ENCODE measurements at places on chromosomes 1 and 21. TPM values are rescaled to one million over a fixed set of nuclear protein-coding genes. Genes with fewer than 3 reads are reported as not detected.

Gene CLIC4
- polyA plus RNA-seq = 169 TPM

Gene PRAMEF9
- polyA plus RNA-seq = not detected

Gene TMEM81
- polyA plus RNA-seq = 3.8 TPM

Gene CD2
- not detected for polyA plus RNA-seq

Gene VANGL1
- polyA plus RNA-seq = 12.0 TPM

Gene SHE
- 10.2 TPM for polyA plus RNA-seq

Gene FLG2
- polyA plus RNA-seq = 0.08 TPM

Gene GPR153
- 9.4 TPM for polyA plus RNA-seq

Gene TRAF3IP3
- polyA plus RNA-seq = 1.6 TPM

Gene UQCRH
- 381 TPM for polyA plus RNA-seq

Gene NR5A2
- 2.1 TPM for polyA plus RNA-seq

Gene KRTAP21-2
- polyA plus RNA-seq = not detected

Gene SLC35F3
- polyA plus RNA-seq = 0.49 TPM

Gene PLA2G2F
- 0.40 TPM for polyA plus RNA-seq

Gene PROX1
- 7.4 TPM for polyA plus RNA-seq

DNA sequence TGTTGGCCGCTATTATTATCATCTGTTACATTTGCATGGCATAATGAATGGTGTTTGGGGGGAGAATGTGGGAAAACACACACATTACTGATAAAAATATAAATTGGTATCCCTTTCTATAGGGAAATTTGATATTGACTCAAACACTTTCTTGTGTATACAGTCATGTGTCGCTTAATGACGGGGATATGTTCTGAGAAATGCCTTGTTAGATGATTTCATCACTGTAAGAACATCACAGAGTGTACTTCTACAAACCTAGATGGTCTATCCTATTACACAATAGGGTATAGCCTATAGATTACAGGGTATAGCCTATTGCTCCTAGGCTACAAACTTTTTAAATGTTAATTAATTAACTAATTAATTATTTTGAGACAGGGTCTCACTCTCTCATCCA lies 67.2 kb upstream of the B3GALNT2 start:
- no peak for DNase-seq

- DNase-seq = no peak
Observed at GRCh38 chr1:64848803-64849202, 103.9 kb downstream of the RAVER2 start.

DNA sequence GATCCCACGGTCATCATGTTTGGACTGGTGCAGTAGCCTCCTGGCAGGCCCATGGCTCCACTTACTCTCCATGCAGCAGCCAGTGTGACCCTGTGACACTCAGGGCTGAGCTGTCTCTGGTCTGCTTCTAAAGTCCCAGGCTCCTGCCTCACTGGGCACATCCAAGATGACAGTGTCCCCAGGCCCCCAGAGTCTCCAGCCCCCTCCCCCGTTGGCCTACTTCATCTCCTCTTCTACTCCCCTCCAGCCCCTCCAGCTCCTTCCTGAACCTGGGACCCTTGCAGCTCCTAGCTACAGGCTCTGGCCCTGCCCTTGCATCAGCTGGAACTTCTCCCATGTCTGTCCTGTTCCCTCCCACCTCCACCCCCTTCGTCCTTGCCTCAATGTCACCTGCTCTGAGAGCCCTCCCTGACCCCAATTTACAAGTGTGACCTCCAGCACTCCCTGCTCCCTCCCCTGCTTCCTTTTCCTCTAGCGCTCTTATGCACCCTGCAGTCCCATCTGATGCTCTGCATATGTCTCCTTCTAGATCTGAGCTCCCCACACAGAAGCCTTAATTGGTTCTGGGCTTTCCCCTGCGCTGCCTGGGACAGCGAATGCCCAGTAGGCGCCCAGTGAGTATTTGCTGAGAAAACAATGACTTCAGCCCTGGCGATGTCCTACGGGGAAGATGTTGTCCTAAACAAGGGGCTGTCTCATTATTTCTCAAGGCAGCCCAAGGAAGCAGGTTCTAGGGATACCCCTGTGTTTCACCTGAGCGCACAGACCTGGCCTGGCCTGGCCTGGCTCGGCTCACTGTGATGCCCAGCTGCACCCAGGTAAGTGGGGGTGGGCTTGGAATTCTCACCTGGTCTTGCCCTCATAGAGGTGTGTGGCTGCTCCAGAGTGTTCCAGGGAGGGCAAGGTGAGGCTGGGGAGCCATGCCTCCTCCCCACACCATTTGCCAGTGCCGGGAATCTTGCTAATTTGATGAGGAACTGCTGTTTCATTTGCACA lies 600.6 kb downstream of the PTPRU start:
- no peak for DNase-seq

GRCh38 chr1:17949511-17949910 lies 158.1 kb upstream of the IGSF21 start:
- DNase-seq = no peak

GRCh38 chr1:244436336-244437085 lies 15.2 kb downstream of the ADSS2 start:
- DNase-seq = no peak

- peak; percentile 61 for DNase-seq
Observed at GRCh38 chr1:217076902-217077301, 353.7 kb upstream of the ESRRG start.

GRCh38 chr1:226660410-226661182 lies 78.5 kb downstream of the ITPKB start:
- no peak for DNase-seq

- DNase-seq = no peak
Observed at GRCh38 chr1:200082329-200082728, 54.8 kb downstream of the NR5A2 start.

- no peak for DNase-seq
Observed at GRCh38 chr1:224507771-224508523, 73.3 kb upstream of the WDR26 start.

- no peak for DNase-seq
Observed at GRCh38 chr1:225418598-225418997, 9.2 kb downstream of the LBR start.

GRCh38 chr1:91160363-91161075 lies 138.7 kb upstream of the ZNF644 start:
- no peak for DNase-seq

DNA sequence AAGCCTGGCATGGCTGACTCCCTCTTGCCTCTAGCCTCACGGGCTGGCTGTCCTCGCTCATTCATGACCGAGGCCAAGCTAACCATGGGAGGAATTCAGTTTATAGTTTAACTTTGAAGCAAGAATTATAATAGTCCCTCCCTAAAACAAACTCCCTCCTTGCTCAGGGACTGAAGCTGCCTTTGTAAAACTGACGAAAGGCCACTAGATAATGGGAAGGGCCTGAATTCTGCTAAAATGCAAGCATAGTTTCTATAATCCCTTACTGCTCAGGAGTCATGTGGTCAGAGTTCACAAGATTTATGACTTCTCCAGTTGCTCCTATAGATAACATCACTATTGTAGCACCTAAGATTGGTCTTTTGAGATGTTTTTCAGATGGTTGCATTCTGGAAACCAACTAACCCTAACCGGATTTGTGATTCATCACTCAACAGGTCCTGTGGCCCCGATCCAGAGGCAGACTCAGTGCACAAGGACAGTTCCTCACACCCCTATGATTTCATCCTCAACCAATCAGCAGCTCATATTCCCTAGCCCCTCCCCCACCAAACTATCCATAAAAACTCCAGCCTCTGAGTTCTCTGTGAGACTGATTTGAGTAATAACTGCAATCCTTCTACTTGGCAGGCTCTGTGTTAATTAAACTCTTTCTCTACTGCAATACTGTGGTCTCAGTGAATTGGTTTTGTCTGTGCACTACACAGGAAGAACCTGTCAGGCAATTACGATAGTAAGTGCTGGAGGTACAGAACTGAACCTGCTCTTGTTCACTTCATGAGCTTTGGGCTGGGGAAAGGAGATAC lies 26.4 kb downstream of the HHIPL2 start:
- peak; percentile 62 for DNase-seq

- no peak for DNase-seq
Observed at GRCh38 chr1:172956871-172957270, 93.9 kb downstream of the TNFSF18 start.

- no peak for DNase-seq
Observed at GRCh38 chr21:43847301-43847700, 17.7 kb upstream of the AGPAT3 start.

- peak; percentile 76 for DNase-seq
Observed at GRCh38 chr1:186082235-186082937, 292.7 kb downstream of the TPR start.

DNA sequence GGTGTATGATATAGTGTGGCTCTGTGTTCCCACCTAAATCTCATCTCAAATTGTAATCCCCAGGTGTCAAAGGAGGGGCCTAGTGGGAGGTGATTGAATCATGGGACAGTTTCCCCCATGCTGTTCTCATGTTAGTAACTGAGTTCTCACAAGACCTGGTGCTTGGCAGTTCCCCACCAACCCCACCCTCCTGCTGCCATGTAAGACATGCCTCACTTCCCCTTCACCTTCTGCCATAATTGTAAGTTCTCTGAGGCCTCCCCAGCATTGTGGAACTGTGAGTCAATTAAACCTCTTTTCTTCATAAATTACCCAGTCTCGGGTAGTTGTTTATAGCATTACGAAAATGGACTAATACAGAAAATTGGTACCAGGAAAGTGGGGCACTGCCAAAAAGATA lies 1705.3 kb downstream of the NCAM2 start:
- no peak for DNase-seq

GRCh38 chr1:31951276-31951675 lies 13.1 kb upstream of the PTP4A2 start:
- DNase-seq = no peak

GRCh38 chr1:31627301-31627929 lies 9.9 kb downstream of the HCRTR1 start:
- DNase-seq = no peak

GRCh38 chr1:226402739-226403165 lies 5.1 kb downstream of the PARP1 start:
- no peak for DNase-seq

DNA sequence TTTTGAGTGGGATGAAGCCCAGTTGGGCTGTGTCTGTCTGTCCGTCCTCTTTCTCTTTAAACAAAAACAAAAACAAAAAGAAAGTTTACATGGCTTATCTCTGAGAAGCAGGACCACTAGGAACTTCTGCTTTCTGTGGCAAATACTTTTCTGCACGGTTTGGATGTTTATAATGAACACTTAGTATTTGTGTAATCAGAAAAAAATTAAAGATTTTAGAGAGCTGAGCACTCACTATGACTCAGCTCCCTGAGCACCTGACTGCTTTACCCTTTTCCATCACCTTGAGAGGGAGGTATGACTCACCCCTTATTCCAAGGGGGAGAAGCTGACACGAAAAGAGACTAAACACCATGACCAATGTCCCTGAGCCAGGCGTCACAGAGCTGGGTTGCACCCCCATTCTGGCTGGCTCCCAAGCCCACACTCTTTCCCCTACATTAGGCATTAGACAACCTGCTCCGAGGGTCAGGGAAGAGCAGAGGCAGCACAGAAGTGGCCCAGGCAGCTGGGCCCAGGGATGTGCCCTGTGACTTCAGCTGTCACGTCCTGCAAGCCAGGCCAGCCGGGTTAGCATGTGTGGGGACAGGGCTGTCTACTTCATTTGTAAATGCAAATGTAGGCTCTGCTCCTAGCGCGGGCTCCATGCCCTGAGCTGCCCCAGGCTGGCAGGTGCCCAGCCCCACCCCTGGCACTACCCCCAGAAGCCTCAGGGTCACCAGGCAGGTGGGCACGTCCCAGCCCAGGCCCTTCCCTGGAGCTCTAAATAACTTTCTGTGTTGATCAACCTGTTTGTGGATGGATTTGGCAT lies 30.4 kb downstream of the RAP1GAP start:
- no peak for DNase-seq

GRCh38 chr21:15947677-15948076 lies 217.9 kb downstream of the USP25 start:
- DNase-seq = no peak

DNA sequence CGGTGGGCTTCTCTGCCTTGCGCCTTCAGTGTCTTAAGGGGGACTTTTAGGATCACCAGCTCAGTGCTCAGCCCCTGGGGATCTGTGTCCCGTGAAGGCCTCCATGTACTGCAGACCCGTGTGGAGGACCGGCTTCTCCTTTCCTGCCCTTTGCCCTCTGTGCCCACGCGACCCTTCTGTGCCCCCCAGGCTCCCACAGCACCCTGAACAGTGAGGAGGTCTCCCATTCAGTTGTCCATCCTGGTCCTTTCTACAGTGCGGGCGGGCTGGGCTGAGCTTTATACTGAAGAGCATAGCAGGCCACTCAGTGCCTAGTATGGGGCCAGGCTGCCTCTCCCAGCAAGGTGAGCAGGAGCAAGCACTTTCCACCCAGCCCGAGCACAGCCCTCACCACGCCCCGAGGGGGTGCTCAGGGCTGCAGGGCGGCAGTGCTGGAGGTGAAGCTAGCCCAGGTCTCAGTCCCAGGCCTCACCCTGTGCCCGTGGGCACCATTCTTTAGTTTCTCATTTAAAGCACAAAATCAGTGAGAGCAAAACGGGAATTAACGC lies 7.6 kb upstream of the TFF1 start:
- no peak for DNase-seq

GRCh38 chr1:39082010-39082799 lies 56.1 kb downstream of the NDUFS5 start:
- DNase-seq = no peak

DNA sequence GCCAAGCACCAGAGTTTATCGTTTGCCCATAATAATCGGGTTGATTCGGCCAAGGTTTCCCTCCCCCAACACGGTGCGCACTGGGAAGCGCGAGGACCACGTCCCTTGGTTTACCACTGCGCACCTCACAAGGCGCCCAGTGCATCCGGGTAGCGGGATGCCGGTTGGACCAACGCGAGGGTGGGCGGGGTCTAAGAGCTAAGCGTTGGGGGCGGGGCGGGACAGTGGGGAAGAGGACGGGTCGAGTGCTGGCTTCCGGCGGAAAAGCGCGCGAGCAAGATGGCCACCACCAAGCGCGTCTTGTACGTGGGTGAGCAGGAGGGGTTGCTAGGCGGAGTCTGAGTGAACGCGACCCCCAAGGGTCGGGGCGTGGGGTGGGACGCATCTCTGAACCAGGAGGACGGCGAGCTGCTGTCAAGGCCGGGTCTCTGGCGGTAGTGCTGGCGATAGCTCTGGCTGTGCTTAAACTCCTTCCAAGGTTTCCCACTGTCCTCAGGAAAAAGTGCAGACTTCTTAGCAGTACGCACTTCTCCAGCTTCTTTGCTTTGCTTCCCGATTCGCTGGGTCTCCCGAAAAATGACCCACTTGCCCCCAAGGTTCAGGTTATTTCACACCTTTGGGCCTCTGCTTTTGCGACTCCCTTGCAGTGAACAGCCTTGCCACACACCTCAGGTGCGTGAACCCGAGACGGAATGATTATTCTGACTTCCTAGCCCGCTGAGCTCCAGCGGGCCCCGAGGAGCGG lies at the start of gene PPIE:
TSS of gene PPIE (plus strand) at position 261 of the 745 bp plus-strand sequence. CDS start at position 280, 19 bp downstream.
- peak; percentile 91 for DNase-seq
